ENCODE measurements at places on chromosomes 6 and 20.

DNA sequence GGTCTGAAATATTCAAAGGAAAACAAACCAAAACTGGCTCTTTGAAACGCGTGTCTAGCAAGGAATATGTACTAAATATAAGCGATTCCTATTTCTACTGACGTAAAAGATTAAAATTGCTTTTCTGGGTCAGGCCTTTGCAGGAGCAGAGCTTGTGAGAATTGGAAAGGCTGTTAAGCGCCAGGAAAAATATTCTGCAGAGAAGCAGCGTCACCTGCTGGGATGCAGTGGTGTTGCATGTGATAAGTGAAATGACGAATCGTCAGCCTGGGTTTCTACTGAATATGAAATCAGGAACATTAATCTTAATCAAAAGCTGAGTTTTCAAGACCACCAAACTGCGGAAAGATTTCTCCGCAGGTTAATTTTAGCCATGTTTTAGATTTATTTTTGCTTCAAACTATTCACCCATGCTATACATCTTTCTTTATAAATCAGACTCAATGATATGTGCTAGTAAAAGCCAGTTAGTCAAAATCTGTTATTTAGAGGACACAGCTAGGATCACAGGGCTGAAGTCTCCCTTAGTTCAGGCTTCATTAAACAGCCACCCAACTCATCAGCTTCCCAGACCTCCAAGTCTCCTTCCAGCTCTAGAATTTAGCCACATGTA is 67.4 kb downstream of the ALDH8A1 start:
- no peak for DNase-seq

DNA sequence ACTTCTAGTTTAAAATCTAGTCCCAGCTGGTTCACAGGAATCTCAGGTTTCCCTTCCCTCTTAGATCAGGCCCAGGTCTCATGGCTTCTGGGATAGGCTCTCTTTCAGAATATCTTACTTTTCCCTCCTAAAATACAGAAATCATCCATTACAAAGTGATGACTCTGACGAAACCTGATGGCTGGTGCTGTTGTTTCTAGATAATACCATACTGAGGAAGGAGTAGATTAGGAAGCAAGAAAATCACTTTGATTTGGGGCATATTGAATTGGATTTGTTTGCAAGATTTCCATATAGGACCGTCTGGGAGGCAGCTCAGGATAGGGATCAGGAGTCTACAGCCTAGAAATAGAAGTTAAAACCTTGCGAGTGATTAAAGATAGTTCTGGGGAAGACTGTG is 3.6 kb downstream of the ZKSCAN3 start:
- DNase-seq, result no peak

DNA sequence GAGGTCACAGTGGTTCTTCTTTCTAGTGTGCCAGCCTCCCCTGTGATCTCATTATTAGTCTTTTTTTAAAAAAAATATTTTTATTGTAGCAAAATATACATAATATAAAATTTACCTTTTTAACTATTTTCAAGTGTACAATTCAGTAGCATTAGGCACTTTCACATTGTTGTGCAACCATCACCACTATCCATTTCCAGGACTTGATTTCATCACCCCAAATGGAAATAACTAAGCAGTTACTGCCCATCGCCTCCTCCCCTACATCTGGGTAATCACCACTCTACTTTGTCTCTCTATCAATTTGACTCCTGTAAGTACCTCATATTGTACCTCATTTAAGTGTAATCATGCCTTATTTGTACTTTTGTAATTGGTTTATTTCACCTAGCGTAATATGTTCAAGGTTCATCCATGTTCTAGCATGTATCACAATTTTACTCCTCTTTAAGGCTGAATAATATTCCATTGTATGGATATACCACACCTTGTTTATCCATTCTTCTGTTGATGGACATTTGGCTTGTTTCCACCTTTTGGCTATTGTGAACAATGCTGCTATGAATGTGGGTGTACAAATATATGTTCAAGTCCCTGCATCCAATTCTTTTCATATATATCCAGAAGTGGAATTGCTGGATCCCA is 68.6 kb upstream of the FYN start:
- no peak for DNase-seq

DNA sequence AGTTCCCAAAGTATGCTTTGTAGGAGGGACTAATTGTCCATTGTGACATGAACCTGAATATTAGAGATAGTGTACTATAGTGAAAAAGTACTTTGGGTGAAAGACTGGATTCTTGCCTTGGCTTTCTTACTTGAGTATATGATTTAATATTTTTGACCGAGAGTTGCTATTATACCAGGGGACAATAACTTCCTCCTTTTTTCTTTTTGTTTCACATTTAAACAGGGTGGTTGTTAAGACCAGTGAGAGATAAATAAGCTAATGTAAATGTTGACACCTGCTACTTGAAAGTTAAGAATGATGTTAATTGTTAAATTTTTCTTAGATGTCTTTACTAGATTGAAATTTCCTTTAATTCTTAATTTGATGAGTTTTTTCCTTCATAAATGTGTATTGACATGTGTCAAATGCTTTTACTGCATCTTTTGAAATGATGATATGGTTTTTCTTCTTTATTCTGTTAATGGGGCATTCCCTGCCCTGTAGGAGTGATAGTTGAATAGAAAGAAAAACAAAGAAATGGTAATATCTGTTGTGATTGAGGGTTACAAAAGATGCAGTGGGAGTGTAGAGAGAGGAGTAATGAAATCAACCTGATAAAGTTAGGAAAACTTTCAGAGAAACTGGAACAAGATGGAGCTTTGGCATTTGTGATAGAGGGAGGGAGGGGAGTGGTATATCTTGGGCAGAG is 48.4 kb downstream of the ZFAND3 start:
- DNase-seq, result no peak

- DNase-seq, result no peak
These were observed 6.5 kb downstream of the BTN2A2 start for GRCh38 chr6:26389349-26389894.

GRCh38 chr20:18513208-18513607 is 5.5 kb downstream of the SEC23B start:
- no peak for DNase-seq

DNA sequence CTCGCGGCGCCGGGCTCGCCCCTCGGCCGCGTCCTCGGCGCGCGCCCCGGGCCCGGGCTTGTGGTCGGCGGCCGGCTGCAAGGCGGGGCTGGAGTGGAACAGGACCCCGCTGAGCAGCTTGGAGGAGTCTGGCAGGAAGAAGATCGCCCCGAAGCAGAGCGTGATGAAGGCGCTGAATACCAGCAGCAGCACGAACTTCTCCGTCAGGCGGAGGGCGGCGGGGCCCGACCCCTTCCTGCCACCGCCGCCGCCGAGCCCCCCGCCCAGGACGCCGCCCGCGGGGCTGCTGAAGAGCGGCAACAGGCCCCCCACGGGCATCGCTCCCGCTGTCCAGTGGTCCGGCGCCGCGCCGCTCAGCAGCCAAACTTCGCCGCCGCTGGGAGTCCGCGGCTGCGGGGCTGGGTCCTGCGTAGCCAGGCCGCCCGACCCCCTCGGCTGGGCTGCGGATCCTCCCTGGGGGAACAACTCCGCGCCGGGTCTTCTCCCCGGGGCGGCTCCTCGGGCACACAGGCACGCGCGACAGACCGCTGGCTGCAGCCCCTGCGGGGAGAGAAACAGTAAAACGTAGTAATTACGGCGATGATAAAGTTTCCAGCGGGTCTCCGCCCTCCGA is 707 bp downstream of the MAN1A1 start:
- peak; percentile 22 for DNase-seq

DNA sequence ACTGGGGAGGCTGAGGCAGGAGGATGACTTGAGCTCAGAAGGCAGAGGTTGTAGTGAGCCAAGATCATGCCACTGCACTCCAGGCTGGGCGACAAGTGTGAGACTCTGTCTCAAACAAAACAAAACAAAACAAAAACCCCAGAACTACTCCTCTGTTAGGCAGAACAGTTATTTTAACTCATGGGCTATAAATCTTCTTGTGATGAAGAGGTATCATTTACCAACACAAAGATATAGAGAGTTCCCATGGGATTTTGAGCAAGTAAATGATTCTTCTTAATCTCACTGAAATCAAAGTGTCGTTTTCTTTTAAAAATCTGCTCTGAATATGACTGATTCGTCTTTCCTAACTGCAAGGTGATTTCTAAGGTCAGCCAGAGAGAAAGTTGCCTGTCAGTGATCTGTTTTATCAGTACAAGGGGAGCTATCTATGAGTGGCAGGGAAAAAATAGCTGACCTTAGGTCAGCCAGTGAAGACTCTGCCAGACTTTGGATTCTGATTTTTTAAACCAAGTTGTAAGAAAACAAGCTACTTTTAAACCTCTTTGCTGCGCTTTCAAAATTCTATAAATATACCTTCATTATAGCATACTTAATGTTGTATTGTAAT is 3.8 kb upstream of the DSP start:
- no peak for DNase-seq

DNA sequence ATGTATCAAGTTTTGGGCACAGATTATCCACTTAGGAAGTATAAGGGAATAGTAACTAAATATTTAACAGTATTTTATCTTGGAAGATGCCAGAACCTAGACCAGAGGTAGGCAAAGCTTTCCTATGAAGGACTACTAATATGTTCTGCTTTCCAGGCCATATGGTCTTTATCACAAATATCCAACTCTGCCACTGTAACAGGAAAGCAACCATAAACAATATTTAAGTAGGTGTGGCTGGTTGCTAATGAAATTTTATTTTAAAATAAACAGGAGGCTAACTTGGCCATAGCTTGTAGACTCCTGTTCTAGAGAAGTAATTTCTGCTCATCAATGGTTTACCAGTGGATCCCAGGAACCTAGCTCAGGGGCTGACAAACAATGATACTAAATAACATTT is 39.4 kb downstream of the NOL7 start:
- no peak for DNase-seq

GRCh38 chr20:44324343-44324742 is 12.5 kb upstream of the R3HDML start:
- DNase-seq, result no peak

DNA sequence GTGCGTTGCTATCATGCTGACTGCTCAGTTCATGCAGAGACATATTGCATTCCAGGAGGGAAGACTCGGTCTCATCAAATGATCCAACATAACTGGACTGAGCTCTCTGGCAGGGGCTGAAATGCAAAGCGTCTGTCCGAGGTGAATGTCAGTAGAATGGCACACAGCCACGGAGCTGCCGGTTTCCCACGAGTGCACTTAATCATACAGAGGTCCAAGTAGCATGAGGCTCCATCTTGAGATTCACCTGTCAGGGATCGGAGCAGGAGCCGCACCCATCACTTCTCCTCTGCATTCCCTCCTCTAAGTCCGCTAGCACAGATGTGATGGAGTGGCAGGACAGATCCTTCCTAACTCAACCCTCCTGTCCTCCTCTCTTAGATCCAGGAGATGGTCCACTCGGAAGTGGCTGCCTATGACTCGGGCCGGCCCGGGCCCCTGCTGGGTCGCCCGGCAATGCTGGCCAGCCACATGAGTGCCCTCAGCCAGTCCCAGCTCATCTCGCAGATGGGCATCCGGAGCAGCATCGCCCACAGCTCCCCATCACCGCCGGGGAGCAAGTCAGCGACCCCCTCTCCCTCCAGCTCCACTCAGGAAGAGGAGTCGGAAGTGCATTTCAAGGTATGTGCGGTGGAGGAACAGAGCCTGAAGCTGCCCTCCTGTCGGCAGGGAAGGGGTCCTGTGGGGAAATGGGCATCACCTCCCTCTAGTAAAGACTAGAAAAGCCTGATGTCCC is 135.9 kb downstream of the JPH2 start:
- no peak for DNase-seq

- no peak for DNase-seq
These were observed 299.4 kb upstream of the NRSN1 start for GRCh38 chr6:23826572-23826971.

DNA sequence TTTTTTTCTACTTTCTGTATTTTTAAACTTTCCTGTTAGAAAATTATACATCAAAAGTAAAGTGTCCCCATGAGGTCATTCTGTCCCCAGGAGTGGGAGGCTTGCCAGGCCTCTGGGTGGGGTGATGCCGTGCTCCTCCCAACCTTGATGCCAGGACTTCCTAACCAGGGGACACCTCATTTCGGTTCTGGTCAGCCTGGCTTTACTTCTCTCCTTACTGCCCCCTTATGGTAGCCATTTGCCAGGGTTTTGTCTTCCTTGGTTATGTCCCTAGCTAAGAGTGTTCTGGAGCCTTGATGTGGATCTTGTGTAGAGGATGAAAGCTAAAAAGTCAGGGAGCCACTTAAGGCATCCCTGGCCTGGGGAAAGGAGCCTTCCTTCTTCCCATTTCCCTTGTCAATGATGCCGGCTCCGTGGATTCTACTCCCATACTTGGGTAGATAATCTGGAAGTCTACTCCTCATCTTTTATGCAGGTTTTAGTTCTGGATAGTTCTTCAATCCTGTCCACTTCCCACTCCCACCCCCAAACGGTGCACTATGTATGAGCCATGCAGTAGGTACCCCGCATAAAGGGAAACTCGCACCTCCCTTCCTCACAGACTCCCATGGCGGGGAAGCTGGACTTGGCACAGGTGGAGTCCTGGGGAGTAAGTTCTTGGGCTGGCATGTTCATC is 164.1 kb upstream of the SALL4 start:
- no peak for DNase-seq

DNA sequence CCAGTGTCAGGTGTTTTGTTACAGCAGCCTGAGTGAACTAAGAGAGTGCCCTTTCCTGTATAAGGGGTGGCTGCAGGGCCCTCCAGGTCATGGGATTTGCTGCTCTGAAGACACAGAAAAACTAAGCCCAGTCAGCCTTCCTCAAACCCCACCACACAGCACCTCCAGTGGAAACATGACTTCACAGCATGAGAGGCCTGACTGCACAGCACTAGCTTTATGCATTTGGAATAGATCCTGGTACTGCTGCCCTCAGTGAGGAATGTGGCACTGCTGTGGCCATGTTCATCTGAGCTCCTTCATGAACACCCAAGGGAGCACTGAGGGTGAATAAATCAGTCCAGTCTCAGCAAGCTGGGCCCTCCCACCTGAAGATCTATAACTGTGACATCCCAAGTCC is 296.1 kb upstream of the FOXQ1 start:
- DNase-seq, result no peak

DNA sequence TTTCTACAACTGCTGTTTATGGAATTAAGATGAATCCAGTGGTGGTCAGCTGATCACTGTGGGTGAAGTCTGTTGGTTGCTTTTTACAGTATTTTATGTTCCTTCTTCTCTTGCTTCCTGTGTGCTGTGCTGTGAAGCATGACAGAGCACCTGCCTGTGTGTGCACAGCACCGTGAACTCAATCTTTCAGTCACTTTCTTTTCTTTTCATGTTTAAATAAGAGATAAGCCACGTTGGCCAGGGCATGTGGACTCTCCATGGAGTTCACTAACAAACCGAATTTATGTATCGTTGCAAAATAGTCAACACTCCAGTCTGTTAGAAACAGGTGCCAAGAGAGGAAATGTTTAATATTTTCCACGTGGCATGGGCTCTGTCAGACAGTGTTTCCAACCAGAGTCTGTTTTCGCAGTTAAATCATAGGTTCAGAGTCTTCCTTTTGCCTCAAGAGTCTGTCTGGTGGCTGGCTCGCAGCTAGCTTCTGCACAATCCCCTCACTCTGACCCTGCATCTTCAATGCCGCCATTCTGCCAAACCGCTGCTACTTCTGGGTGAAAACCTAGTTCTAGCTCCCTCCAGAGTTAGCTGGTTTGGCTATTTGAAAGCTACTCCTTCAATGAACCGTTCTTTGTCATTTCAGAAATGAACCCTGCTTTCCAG is 73.2 kb downstream of the QRSL1 start:
- DNase-seq, result no peak

- DNase-seq, result no peak
These were observed 78.3 kb upstream of the MMS22L start for GRCh38 chr6:97361286-97361685.

- peak; percentile 68 for DNase-seq
These were observed 7.7 kb downstream of the CSTF1 start for GRCh38 chr20:56400001-56400640.

Measured in T-helper 1 cell (primary cell).